ENCODE measurements at places on chromosomes 7 and 10.

GRCh38 chr7:15284396-15284795 is 277.4 kb downstream of the AGMO start:
- DNase-seq: no peak
- no peaks in the 10 kb centered on the region for H3K36me3 ChIP-seq
- peaks cover 4% of the 10 kb centered on the region for H3K4me1 ChIP-seq
- no peaks in the 10 kb centered on the region for H3K27me3 ChIP-seq
- no peak overlapping the region for H3K27ac ChIP-seq

DNA sequence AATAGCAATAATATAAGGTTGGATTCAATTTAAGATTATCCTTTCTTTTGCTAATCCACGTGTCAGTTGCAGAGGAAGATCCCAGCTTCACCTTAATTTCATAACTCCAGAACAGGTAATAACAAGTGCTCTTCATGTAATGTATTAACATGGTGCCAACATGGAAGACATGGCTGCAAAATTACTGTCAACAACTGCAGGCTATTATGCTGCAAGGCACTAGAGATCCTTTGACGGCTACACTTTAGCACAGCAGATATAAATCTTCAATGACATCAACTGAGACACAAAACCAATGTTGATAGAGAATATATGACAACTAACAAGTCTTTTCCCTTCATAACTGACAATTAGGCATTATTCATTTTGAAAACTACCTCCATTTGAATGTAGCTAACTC is 96.1 kb downstream of the RNF133 start:
- no peak for DNase-seq
- no peaks in the 10 kb centered on the region for H3K4me1 ChIP-seq
- no peak overlapping the region for H3K4me3 ChIP-seq

- peaks cover 31% of the 10 kb centered on the region for H3K4me1 ChIP-seq
- DNase-seq: peak; percentile 63
- H3K27me3 ChIP-seq: no peaks in the 10 kb centered on the region
- peak overlapping the region; percentile 74 for H3K27ac ChIP-seq
- no peak overlapping the region for H3K4me3 ChIP-seq
Observed at GRCh38 chr10:92490387-92490786, 83.5 kb downstream of the IDE start.

GRCh38 chr10:132630156-132630555 is 92.6 kb downstream of the INPP5A start:
- H3K27me3 ChIP-seq: peaks cover 2% of the 10 kb centered on the region
- no peak overlapping the region for H3K4me3 ChIP-seq
- peaks cover 6% of the 10 kb centered on the region for H3K36me3 ChIP-seq
- no peak overlapping the region for H3K27ac ChIP-seq

- no peak for DNase-seq
- peaks cover 43% of the 10 kb centered on the region for H3K36me3 ChIP-seq
- H3K27me3 ChIP-seq: no peaks in the 10 kb centered on the region
- H3K4me1 ChIP-seq: peaks cover 57% of the 10 kb centered on the region
Observed at GRCh38 chr10:13847201-13847631, 260.5 kb downstream of the PRPF18 start.

DNA sequence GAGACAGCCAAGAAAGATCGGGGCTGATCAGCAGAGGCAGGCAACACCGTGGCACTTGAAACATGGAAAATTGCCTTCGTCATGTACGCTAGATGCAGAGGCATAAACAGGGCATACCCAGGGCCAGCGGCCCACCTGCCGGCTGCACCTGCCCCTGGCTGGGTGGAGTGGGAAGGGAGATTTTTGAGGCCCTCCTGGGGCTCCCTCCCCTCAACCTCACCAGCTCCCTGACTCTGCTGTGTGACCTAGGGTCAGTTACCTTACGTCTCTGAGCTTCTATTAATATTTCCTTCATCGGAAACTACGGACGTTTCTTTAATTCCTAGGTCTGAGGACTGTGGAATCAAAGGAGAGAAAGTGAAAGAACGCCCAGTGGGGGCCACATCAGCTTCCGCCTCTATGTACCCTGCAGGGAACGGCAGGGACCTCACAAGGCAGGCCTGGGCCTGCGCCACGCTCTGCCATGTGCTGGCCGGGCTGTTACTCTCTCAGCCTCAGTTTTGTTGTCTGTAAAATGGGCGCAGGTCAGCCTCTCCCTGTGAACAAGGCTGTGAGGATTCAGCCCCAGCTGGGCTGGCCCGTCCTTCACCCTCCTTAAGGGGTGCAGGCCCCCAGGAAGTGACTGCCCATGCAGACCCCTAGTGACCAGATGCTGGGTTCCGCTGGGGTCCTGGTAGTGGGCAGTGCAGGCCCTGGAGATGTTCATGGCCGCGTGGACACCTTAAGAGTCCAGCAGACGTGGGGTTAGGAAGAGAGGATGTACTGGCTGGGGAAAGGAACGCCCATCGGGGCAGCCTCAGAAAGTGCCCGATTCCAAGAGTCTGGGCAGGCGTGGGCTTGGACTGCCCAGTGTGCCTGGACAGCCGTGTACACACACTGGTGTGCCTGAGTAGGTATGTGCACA is 22.7 kb downstream of the ELFN1 start:
- no peak overlapping the region for H3K27ac ChIP-seq
- H3K4me3 ChIP-seq: no peak overlapping the region
- no peaks in the 10 kb centered on the region for H3K36me3 ChIP-seq

- H3K4me3 ChIP-seq: no peak overlapping the region
- no peak overlapping the region for H3K27ac ChIP-seq
- peaks cover 44% of the 10 kb centered on the region for H3K27me3 ChIP-seq
Observed at GRCh38 chr7:101781439-101781838, 36.0 kb upstream of the CUX1 start.

GRCh38 chr7:151244841-151245346 is 3.6 kb downstream of the SMARCD3 start:
- no peak for DNase-seq
- peaks cover 7% of the 10 kb centered on the region for H3K36me3 ChIP-seq
- peaks cover 29% of the 10 kb centered on the region for H3K4me1 ChIP-seq
- no peak overlapping the region for H3K27ac ChIP-seq
- peaks cover 7% of the 10 kb centered on the region for H3K27me3 ChIP-seq
- H3K4me3 ChIP-seq: peak overlapping the region; percentile 36

- H3K36me3 ChIP-seq: no peaks in the 10 kb centered on the region
- no peak overlapping the region for H3K27ac ChIP-seq
- no peak for DNase-seq
- no peak overlapping the region for H3K4me3 ChIP-seq
- peaks cover 2% of the 10 kb centered on the region for H3K27me3 ChIP-seq
Observed at GRCh38 chr10:17805330-17805729, 3.8 kb upstream of the MRC1 start.

- H3K27ac ChIP-seq: no peak overlapping the region
- H3K36me3 ChIP-seq: peaks cover 15% of the 10 kb centered on the region
- DNase-seq: no peak
- peaks cover 3% of the 10 kb centered on the region for H3K27me3 ChIP-seq
- peaks cover 9% of the 10 kb centered on the region for H3K4me1 ChIP-seq
Observed at GRCh38 chr10:77794256-77795142, 132.1 kb downstream of the DLG5 start.

DNA sequence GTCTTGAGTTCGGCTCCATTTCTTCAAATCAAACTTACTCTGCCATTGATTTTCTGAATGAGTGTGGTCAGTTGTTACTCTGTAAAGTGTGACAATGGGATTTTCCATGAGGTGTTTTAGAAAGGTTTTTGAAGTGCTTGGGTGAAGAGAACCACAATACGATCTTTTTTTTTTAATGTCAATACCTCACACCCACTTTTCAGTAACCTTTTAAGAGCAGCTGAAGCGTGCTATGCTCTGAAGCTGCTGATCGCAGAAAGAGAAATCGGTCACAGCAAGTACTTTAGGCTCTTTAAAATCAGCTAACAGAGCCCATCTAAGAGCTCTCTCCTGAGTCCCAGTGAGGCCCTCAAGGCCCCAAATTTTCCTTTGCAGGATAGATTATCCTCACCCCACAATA is 34.4 kb upstream of the YAE1 start:
- no peak for DNase-seq
- H3K4me1 ChIP-seq: peaks cover 2% of the 10 kb centered on the region
- no peaks in the 10 kb centered on the region for H3K36me3 ChIP-seq
- H3K27ac ChIP-seq: no peak overlapping the region

DNA sequence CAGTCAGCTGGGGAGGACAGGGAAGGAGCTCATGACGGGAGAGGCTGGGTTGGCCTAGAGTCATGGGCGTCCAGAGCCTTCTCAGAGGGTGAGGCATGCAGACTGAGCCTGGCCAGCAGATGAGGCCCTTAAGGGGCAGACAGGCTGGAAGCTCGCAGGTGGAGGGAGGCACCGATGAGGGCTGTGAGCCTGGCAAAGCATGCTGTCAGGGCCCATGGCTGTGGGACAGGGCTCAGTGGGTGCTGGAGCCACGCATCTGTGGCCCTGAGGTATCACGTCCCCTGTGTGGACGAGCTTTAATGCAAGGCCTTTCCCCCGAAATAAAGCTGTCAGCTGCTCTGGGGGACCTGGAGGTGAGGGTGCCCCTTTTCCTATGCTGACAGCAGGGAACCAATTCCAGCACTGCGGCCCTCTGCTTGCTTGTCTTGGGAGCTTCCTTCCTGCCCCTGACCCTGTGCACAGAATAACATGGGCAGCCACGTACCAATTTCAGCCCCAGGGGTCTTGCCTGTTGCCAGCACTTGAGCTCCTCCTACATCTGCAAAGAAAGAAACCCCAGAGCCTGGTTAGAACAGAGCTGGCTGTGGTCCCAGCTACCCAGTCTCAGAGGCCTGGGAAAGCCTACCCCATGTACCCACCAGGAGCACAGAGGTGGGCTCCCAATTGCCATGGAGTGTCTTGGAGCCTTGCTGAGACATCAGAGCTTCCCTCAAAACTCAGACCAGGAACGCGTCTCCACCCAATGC is 20.6 kb downstream of the TMEM273 start:
- peaks cover 5% of the 10 kb centered on the region for H3K27me3 ChIP-seq
- DNase-seq: no peak
- H3K27ac ChIP-seq: no peak overlapping the region
- peaks cover 22% of the 10 kb centered on the region for H3K4me1 ChIP-seq
- no peak overlapping the region for H3K4me3 ChIP-seq

DNA sequence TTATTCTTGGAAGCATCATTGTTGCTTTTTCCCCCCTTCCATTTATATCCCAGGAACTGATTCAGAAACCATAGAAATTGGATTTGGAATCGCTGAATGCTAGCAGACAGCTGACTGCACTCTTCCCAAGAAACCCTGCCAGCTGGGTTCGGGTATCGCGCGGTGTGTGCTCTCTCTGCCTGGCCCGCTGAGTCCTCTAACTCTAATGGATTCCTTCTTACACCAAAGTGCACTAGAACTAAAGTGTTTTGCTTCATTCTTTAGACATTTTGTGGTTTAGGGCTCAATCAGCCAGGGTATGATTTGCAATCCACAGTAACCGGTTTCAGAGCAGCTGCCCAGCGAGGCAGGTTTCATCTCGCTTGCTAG is 92.2 kb downstream of the EGFR start:
- no peaks in the 10 kb centered on the region for H3K27me3 ChIP-seq
- DNase-seq: no peak
- H3K4me3 ChIP-seq: no peak overlapping the region
- H3K27ac ChIP-seq: peak overlapping the region; percentile 29
- H3K36me3 ChIP-seq: no peaks in the 10 kb centered on the region

DNA sequence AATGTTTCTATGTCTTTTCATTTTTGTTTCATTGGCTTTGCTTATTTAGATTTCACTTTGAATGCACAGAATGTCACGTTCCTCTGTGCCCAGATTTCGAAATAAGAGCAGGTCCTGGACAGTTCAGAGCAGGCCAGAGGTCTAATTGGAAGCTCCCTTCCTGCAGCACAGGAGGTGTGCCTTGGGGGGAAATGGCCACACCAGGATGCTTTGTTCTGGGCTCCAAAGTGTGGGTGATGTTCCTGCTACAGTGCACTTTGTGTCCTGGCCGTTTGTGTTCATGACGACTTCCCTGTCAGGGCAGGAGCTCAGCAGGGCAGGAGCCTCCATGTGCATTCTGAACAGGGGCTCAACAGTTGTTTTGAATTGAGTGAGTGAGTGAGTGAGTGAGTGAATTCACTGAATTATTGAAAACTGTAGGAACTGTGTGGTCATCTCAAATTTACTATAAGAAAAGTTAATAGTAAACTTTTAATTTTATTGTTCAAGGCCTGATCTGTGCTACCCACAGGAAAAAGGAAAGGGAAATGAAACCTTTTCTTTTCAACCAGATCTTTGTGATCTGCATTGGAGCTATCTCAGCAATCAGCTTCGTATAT is 109.5 kb upstream of the GJD4 start:
- peak overlapping the region; percentile 33 for H3K27ac ChIP-seq
- H3K27me3 ChIP-seq: no peaks in the 10 kb centered on the region
- peaks cover 28% of the 10 kb centered on the region for H3K4me1 ChIP-seq
- no peak for DNase-seq
- H3K36me3 ChIP-seq: no peaks in the 10 kb centered on the region

- no peaks in the 10 kb centered on the region for H3K36me3 ChIP-seq
- H3K4me1 ChIP-seq: no peaks in the 10 kb centered on the region
- H3K27me3 ChIP-seq: peaks cover 1% of the 10 kb centered on the region
- no peak overlapping the region for H3K4me3 ChIP-seq
- no peak overlapping the region for H3K27ac ChIP-seq
- peak; percentile 1 for DNase-seq
Observed at GRCh38 chr7:50369143-50370026, 64.9 kb downstream of the IKZF1 start.

- no peak for DNase-seq
- H3K4me1 ChIP-seq: peaks cover 9% of the 10 kb centered on the region
- H3K36me3 ChIP-seq: peaks cover 44% of the 10 kb centered on the region
- no peak overlapping the region for H3K27ac ChIP-seq
- no peak overlapping the region for H3K4me3 ChIP-seq
Observed at GRCh38 chr10:73424478-73424877, 8.9 kb downstream of the MSS51 start.

DNA sequence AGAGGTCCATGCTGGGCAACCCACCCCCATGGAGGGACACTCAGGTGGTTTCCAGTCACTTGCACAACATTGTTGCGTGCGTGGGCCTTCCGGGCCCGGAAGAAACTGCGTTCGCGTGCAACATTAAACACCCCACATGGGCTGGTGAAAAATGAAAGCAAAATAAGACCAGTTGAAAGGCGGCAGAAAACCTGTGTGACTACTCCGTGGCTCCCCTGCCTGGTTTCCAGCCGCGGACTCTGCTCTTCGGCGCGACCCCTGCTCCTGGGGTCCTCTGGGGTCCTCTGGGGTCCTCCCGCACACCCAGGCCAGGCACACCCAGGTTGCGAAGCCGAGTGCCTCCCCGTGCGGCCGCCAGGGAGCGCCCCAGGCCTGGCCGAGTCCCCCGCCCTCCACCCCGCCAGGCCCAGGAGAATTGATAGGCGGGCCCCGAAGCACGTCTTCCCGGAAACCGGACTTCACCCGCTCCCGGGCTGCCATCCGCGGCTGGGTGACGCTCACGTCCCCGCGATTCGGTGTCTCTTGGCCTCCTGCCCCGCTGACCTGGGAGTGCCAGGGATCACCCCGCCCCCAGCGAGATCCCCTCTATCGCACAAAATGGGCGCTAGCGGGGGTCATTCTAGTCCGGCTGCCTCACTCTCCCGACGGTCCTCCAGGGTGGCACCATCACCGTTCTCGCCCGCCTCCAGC is 1.9 kb upstream of the SH2D4B start:
- DNase-seq: peak; percentile 20
- H3K36me3 ChIP-seq: no peaks in the 10 kb centered on the region
- peak overlapping the region; percentile 46 for H3K4me3 ChIP-seq
- no peaks in the 10 kb centered on the region for H3K4me1 ChIP-seq

Measured in HFFc6 (cell line).